Spinal cord (tissue), 10 donors: ENCODE measurements at places on chromosomes 6 and 20.

DNA sequence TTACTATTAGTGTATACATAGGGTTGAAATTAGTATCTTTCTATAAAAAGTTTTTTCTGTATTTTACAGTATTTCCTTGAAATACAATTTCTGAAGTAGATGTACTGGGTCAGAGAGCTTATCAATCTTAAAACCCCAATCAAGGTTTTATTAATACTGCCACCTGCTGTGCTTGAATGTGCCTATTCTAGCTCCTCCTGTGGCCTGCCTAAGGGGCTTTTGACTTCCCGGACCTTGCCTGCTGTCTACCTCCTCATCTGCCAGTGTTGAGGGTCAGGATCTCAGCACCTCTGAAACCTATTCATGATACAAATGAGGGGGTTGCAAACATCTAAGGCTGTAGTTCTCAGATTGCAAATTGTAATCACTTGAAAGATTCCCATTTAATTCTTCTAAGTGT, 9.2 kb downstream of the PACRG start:
- no peak for DNase-seq

DNA sequence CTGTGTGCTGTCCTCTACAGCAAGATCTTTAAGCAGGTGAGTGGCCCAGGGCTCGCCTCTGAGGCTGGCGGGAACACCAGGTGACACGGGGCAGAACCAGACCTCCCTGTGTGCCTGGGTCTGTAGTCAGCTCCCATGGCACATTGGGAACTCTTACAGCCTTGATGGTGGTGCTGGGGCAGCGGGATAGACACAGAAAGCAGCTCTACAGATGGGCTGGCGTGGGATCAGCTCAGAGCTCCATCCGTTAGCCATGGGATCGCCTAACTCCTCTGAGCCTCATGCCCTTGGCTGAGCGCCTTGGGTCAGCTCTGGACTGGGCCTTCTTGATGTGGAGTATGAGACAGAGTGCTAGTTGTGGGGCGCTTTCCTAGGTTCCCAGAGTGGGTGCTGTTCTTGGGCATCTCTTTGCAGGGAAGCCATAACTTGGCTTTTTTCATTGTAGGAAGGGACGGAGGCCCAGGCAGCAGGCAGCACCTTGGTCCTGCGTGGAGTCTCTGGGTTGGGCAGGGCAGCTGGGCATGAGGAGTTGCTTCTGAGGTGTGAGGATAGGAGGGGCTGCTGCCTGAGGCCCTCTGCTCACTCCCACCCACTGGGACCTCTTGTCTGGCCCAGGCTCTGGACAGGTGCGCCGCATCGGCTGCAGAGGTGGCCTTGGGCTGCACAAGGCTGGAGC, 51.3 kb downstream of the EFCAB8 start:
- no peak for DNase-seq

GRCh38 chr20:3171391-3172125, 1.8 kb downstream of the LZTS3 start:
- DNase-seq: no peak

GRCh38 chr6:118400582-118400981, 147.5 kb upstream of the PLN start:
- no peak for DNase-seq

DNA sequence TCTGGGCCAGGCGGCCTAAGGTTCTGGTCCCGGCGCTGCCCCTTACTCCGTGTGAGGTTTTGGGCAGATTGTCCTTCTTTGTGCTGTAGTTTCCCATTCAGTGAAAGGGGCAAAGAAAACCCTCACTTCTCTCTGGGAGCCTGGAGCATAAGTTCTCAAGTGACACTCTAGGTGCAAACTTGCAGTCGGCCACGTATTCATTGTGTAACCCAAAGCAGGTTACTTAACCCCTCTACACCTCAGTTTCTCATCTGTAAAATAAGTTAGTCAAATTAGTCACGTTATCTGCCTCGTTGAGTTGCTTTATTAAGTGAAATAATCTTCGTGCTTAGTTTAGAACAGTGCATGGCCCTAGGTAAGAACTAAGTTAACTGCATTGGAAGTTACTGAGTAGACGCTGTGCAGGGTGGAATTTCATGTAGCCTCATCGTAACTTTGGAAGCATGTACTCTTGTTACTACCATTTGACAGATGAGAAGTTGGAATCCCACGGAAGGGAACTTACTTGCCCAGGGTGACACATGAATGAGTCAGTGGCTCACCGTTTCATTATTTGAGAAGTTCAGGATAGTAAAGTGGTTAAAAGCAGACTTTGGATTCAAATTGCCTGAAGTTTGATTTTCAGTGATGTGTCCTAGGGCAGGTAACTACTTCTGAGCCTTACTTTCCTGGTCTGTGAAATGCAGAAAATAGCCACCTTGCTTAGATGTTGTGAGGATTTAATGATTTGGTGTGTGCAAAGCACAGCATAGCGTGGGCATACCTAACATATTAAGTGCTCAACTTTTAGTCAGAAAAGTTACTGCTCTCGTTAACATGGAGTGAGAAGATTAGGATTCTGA, 556 bp upstream of the MROH8 start:
- no peak for DNase-seq

DNA sequence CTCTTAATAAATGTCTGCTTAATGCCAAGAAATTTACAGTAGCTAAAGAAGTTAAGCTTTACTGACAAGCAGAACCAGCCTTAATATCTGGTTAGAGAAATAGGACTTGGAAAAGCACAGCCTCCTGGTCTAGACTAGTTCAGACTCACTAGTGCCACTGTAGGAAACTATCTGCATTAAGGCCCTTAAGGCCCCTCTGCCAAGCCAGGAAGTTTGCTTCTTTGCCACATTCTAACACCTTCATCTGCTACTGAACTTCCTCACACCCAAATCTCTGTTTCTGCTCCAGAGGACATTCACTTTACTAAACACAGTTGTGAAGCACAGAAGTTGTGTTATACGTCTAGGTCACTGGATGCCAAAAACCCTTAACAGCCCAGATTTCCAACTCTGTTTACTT, 302.8 kb downstream of the BTBD9 start:
- DNase-seq: no peak

- no peak for DNase-seq
These were observed 817 bp downstream of the ME1 start for GRCh38 chr6:83429857-83430610.

DNA sequence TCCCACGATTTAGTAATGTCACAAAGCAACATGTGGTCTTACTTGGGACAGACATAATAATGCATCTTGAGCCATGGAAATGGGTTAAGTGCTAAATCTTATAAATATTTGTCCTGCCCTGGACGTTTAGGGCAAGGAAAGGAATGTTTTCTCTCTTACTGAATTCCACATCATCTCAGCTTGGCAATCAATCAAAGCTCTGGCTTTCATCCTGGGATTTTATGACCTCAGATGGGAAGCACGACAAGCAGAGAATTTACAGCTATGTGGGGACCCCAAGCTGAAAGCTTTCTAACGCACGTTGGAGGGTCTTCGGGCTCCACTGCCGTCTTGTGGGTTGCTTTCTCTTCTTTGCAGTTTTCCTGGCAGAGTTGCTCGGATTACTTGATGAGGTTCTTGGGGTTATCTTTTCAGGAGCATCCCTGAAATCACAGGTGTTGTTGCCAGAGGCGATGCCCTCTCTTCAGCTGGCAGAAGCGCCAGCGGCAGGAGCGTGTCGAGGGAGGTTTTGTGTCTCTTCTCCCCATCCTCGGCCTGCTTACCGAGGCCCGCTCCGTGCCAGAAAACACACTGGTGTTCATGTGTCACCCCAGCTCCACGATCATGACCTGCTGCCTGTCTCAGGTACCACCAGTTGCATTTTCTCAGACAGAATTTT, 73.4 kb upstream of the FRMD1 start:
- DNase-seq: no peak
